Stimulated activated CD8-positive, alpha-beta memory T cell treated with anti-CD3 and anti-CD28 coated beads, Interleukin-7, amount 100 ng/mL, for 4 hours (primary cell): ENCODE measurements at places on chromosomes 13 and 19.

DNA sequence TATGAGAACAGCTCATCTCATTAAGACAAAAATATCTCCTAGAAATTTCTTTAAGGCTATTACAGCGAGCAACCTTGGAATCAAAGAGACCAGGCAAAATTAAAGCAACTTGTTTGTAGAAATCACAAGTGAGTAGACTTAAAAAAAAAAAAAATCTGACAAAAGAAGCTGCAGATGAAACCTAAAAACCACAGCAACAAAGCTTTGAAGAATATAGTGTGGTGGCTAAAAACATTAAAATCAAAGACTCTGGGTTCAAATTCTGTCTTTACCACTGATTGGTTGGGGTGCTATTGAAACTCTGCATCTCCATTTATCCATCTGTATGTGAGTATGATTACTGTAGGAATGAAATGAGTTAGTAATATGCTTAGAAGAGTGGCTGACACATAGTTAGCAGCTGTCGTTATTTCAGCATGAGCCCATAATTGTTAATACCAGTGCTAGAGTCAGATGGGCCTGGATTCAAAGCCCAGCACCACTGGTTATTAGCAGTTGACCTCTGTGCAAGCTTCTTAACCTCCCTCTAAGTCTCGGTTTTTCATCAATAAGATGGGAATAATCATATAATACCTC is 157.6 kb downstream of the FOXO1 start:
- DNase-seq: no peak

DNA sequence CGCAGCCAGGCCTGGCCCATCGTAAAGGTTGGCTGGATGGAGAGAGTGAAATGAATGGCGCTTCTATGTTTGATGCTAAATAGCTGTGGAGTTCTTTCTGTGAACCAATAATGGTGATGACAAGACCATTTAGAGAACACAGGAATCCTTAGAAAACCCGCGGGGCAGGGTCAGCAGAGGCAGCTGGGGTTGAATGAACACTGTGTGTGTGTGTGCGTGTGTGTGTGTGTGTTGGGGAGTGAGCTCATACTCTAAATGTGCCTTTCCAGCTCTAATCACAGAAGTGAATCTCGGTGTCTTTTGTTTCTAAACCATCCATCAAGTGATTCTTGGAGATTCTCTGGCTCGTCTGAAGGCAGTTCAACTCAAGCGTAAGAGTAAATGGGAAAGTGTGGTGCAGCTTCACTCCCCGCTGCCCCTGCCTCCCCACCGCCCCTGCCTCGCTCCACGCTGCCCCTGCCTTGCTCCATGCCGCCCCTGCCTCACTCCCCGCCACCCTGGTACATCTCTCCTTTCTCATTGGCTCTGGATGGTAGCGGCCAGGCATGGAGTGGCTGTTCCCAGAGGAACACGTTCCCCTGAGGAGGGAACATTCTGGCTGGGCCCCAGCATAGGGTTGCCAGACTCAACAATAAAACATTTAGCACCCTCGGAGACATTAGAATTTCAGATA is 21.2 kb downstream of the TMPRSS9 start:
- DNase-seq: no peak

GRCh38 chr19:4539693-4540581 is at the start of gene LRG1:
Gene LRG1, minus strand, starts transcription at chr19:4540036. Its CDS starts 23 bp downstream, at chr19:4540013.
- DNase-seq: no peak

- no peak for DNase-seq
Observed at GRCh38 chr19:55487924-55488687, at the start of gene SSC5D. Gene SSC5D, plus strand, starts transcription at chr19:55488436. Its CDS starts 154 bp downstream, at chr19:55488590.

DNA sequence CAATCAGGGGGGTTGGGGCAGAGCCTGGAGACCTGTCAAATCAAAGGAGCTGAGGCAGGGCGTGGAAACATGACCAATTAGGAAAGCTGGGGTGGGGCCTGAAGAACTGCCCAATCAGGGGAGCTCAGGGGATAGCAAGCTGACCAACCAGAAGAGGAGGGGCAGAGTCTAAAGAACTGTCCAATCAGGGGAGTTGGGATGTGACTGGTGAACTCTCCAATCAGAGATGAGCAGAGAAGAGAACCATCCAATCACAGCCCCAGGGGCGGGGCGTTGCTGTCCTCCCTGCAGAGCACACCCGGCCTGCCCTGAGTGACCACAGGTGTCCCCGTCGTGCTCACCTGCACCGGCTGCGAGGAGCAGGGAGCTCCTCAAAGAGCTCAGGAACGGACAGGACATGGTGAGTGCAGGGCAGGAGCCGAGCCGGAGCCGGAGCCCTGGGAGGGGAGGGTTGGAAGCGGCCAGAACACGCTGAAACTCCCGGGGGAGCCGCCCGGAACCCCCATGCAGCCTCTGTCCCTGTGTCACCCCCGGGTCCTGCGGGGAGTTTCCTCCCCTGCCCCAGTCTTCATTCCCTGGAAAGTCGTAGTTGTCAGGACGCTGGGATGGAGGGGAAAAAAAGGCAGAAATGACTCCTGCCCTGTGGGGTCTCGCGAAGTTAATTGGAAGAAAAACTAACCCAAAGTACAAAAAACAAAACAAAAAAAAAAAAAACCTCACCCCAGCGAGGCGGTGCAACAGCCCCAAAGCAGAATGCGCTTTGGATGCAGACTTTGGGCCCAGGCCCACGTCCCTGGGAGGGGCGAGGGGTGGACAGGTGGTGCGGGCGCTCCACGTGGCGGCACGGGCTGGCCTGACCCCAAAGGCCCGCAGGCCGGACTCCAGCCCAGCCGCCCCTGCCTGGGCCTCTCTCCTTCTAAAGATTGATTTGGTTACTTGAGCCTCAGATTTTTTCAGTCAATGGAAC is at the start of gene ZNF556:
Gene ZNF556 (plus strand): TSS at position 311 of the 967 bp plus-strand sequence. CDS start 87 bp downstream, at position 398.
- no peak for DNase-seq

DNA sequence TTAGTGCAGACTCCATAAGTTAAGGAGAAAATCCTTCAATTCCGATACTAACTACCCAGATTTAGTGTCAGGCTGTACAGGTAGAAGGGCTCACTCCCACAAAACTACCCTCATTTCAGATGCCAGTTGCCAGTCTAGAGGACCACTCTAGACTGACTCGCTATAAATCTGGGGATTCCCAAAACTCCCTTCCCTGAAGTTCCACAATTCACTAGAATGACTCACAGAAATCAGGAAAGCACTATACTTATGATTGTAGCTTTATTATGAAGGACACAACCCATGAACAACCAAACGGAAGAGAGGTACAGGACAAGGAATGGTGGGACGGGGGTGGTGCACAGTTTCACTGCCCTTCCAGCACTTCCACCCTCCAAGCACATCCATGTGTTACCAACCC is 321.2 kb downstream of the DIAPH3 start:
- DNase-seq: no peak

DNA sequence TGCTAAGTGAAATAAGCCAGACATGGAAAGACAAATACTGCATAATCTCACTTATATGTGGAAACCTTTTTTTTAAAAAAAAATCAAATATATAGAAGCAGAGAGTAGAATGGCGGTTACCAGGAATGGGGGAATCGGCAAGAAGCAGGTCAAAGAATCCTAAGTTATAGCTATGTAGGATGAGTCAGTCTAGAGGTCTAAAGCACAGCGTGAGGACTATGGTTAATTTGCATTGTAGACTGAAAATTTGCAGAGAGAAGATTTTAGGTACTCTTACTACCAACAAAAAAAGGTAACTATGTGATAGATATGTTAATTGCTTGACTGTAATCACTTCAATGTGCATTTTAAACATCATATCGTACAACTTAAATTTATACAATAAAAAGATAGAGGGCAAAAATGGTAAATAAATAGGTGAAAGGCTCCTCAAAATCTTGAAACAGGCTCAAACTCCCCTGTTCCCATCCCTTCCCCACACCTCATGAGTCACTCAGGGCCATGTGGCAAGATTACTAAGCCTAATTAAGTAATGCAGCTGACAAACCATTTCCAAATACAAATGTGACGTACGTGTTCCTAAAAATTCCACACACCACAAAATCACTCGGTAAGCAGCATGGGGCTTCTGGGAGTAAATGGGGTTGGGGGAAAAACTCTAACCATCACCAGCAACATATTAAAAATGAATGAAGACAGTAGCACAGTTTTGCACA is 159.0 kb downstream of the USP12 start:
- DNase-seq: no peak

- no peak for DNase-seq
Observed at GRCh38 chr13:32752997-32753606, 166.8 kb downstream of the PDS5B start.

DNA sequence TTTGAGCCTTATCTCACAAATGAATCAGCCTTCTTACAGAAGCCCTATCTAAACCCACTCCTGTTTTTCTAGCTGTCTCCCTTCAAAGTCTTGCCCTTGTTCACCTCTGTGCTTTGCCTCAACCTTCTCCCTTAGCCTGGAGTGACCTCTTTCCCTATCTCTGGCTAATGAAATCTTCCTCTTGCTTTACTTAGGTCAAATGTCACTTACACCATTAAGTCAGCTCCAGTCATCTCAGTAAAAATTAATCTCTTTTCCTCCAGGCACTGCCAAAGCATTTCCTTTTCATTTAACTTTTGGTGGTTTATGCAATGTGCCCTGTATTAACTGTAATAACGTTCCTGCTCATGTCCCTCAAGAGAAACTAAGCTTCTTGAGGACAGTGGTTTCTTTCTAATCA is 596.5 kb upstream of the MIR17HG start:
- no peak for DNase-seq

DNA sequence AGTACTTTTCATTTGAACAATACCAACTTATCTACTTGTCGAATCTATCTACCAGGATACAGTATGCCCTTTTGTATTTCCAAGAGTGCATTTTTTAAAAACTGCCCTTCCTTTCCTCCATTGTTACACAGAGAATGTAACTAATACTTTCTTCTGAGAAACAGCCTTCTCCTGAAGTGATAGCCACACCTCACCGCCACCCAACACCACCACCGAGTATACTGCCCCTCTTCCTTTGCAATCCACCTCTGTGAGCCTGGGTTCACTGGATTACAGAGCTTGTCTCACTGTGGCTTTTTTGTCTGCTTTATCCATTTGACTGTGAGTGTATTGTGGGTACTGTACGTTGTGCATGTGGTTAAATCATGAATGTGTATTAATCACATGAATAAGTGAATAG is 305.4 kb downstream of the KLF12 start:
- DNase-seq: no peak

- DNase-seq: no peak
Observed at GRCh38 chr19:54455786-54456422, 6.9 kb downstream of the LENG8 start.

DNA sequence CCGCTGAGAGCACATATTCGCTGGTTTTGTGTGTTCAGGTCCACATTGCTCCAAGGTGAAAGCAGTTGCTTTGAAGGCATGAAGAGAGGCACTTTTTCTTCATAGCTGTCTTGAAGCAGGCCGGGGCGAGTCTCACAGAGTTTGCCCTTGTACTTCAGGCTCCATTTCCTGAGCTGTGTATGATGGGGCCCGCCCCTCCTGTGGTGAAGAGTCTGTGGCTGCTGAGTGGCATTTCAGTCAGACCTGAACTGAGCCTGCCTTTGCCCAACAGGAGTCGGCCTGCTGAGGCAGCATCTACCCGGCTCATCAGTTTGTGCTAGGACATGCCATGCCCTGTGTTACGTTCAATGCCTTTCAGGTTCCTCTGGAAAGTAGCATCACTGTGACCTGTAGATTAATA is 44.4 kb upstream of the C1QTNF9 start:
- DNase-seq: peak; percentile 69

- DNase-seq: no peak
Observed at GRCh38 chr19:5591476-5591875, 23.7 kb upstream of the TINCR start.

GRCh38 chr13:112837371-112838037 is 131.5 kb upstream of the MCF2L start:
- no peak for DNase-seq

DNA sequence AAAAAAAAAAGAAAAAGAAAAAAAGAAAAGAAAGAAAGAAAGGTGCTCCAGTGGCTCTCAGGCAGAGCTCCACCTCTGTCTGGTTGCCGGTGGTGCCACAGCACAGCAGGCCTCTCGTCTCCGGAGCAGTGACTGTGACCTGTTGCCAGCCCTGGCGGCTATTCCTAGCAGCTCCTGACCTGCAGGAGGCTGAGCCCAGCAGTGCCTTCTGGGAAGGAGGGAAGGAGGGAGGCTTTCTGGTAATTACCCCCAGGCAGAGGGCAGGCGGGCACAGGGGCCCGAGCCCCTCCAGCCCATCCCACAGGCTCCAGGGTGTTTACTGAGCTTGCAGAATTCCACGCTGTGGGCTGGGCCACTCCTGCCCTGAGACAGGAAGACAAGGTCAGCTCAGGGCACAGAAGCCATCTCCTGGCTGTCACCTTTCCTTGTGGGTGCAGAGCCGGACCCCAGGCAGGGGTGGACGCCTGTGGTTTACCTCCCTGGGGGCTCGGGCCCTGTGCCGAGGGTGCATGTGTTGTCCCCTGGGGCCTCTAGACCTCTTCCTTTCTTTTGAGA is 77.9 kb downstream of the GNG7 start:
- DNase-seq: no peak

- no peak for DNase-seq
Observed at GRCh38 chr13:48901781-48902180, 73.9 kb upstream of the FNDC3A start.

GRCh38 chr13:45747071-45747470 is 45.0 kb downstream of the CBY2 start:
- DNase-seq: no peak

DNA sequence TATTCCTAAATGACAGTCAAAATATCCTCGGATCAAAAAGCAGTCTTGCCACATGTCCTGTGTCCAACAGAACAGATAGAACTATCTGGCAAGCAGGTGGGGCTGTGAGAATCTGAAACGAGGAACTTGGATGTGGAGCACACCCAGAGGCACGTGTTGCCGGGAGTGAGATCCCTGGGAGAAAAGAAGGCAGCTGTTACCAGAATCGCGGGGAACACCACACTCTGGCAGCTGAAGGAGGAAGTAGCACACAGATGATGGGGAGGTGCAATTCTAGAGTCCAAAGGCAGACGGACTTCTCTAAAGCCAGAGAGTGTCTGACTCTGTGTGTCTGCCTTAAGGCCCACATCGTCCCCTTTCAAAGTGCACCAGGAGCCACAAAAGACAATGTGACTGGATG is 22.3 kb downstream of the SLC7A1 start:
- no peak for DNase-seq

DNA sequence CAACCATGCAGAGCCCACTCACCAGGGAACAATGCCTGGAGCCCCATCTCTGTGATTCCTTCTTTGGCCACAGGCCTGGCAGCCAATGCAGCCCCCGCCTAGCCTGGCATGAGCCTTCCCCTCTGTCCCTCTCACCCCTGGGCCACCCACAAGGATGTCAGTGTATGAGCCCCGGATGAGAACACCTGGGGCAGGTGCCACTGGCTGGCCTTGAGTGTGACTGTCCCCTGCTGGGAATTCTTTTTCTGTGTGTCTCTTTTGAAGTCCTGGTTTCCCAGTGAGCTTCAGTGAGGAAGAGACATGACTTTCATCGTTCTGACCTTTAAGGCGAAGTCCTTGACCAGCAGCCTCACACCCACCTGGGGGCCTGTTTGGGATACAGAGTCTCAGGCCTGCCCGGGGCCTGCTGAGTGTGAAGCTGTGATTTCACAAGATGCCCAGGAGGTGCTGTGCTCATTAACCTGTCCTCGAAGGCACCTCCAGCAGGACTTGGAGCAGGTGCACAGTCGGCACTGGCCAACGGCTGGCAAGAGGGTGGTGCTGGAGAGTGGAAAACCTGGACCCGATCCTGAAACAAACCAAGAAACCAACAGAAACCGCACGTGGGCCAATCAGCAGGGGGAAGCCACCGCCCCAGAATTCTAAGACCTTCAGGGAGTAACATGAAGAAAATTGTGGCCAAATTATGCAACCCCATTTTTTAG is 27.4 kb upstream of the SPACA7 start:
- no peak for DNase-seq
